ENCODE measurements at places on chromosomes 6 and 20.

DNA sequence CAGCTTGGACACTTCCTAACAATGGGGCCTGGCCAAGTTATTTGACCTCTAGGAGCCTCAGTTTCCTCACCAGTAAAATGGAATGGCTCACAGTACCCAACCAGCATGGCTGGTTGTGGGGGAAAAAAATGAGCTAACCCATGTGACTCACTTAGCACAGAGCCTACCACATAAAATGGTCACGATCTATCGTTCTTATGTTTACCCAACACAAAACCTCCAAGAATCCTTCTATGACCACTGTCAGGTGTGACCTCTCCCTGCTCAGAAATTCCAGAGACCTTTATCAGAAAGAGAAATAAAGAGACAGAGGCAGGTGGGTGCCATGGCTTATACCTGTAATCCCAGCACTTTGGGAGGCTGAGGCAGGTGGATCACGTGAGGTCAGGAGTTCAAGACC, 39.4 kb downstream of the BPIFB1 start:
- DNase-seq: no peak

GRCh38 chr20:54557806-54558590, 82.6 kb downstream of the DOK5 start:
- no peak for DNase-seq

GRCh38 chr6:150499882-150500312, 99.8 kb upstream of the PLEKHG1 start:
- DNase-seq: no peak

DNA sequence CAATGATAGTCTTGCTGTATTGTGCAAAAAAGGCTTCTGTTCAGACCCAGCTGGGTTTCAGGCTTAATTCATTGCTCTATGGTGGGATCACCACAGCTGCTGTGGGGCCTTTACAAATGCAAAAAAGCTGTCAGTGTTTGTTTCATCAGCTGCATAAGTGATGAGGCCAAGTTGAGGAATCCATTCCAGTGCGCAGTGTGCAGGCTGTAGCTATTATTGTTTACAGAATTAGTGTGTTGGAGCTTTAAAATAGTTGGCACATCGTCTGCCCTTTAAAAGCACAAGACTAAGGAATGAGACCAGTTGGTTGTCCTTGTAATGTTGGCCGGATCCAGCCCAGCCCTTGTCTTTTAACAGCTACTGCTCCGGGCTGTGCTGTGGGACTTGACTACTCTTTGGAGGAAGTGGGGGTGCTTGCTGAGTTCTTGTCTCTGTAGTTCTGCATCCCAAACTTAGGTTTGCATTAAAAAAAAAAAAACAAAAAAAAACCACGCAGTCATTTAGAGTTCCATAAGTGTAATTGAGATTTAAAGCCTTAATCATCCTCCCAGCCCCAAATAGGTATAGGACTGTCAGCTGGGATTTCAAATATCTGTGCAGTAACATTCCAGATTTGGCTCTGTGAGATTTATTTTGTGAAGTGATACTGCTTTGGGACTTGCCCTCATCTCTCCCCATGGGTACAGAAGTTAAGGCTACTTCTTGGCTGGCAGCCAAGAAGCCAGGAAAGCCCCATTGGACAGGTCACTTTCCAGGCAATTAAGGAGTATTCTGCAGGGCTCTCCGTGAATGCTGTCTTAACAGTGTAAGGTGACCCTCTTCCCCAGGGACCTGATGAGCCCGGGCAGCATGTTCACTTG, 19.3 kb downstream of the JARID2 start:
- DNase-seq: no peak

GRCh38 chr20:7650086-7650879, 290.0 kb downstream of the HAO1 start:
- DNase-seq: no peak

- no peak for DNase-seq
These were observed 368.2 kb upstream of the SULF2 start for GRCh38 chr20:48153523-48153922.

DNA sequence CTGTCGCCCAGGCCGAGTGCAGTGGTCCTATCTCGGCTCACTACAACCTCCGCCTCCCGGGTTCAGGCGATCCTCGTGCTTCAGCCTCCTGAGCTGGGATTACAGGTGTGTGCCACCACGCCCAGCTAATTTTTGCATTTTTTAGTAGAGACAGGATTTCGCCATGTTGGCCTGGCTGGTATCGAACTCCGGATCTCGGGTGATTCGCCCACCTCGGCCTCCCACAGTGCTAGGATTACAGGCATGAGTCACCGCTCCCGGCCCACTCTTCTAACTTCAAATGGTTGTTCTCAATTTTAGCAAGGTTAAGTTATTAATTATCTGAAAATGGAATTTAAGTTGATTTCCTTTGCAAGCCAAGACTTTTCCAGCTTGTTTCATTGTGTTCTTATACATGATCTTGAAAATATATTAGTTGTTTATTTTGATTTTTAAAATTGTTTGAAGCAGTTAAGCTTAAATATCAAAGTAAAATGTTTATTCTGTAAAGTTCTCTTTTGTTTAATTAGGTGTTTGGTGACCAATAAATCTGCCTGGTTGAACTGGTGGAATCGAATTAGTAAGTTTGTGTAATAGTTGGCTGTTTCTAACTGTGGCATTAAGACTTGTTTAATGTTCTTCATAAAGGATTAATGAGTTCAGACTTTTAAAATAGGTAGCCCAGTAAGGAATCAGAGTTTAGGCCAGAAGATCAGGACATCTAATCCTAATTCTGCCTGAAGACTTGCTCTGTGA, 2.3 kb downstream of the PM20D2 start:
- peak; percentile 15 for DNase-seq

GRCh38 chr6:53464927-53465460, 79.9 kb downstream of the GCLC start:
- no peak for DNase-seq

DNA sequence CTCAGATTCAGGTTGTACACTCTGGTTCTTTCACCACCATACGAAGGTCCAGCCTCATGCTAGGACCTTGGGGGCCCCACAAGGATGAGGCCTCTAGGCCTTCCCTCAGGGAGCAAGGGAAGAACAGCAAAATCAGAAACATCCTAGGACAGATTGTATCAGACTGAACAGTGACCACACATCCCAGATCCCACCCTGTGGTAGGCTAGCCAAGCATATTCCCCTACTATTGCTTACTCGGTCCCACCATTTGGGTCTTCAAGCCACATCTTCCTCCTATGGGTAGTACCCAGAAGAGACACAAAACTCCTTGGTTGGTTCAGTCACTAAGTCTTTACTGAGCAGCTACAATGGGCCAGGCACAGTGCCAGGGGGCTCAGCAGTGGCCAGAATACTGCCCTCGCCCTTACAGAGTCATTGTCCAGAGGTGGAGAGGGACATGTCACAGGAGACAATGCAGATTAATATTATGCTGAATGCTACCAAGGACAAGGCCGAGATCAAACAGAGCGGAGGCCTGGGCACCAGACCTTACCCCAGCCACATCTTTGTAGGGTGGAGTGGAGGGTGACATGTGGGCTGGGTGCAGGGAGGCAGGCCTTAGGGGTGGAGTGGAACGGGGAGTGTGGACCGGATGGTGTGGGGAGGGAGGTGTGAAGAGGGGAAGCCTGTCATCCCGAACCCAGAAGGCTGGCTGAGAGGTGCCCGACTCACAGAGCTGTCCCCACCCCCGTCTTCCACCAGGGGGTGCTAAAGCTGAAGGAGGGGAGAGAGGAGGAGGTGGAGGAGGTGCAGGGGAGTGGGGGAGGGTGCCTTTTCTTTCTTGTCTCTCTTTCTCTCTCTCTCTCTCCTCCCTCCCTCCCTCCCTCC, 6.8 kb upstream of the MAPK13 start:
- DNase-seq: peak; percentile 90

DNA sequence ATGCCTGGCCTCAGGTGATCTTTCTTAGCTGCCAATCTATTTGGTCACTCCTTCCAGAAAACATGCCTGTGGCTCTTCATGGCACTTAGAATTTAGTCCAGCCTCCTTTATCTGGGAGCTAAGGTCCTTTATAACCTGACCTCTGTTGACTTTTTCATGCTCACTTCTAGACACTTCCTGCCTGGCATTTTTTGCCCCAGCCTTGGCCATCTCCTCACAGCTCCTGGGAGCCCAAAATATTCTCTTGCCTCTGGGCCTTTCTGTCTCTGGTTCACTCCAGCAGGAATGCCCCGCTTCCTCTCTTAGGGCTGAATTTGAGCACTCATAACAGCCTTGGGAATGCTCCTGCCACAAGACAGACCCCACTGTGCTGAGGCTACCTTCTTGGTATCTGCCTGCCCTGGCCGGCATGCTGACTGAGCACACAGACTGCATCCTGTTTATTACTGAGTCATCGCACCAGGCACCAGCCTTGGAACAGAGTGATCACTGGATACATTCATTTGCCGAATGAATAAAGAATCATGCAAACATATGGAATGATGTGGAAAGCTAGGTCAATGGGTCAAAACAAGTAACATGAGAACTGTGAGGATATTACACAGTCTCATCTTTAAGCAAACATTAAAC, 5.8 kb upstream of the EEF1E1 start:
- DNase-seq: no peak

DNA sequence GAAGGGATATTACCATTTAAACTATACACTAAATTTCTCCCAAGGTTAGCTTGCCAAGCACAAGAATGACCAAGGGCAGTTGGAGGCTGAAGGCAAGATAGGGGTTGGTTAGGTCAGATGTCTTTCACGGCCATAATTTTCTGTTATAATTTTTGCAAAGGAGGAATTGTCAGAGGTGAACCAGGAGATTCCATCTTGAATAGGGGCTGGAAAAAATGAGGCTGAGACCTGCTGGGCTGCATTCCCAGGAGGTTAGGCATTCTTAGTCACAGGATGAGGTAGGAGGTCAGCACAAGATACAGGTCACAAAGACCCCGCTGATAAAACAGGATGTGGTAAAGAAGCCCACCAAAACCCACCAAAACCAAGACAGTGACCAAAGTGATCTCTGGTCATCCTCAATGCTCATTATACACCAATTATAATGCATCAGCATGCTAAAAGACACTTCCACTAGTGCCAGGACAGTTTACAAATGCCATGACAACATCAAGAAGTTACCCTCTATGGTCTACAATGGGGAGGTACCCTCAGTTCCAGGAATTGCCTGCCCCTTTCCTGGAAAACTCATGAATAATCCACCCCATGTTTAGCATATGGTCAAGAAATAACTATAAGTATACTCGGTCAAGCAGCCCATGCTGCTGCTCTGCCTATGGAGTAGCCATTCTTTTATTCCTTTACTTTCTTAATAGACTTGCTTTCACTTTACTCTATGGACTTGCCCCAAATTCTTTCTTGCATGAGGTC, 371.8 kb upstream of the SULF2 start:
- DNase-seq: no peak

DNA sequence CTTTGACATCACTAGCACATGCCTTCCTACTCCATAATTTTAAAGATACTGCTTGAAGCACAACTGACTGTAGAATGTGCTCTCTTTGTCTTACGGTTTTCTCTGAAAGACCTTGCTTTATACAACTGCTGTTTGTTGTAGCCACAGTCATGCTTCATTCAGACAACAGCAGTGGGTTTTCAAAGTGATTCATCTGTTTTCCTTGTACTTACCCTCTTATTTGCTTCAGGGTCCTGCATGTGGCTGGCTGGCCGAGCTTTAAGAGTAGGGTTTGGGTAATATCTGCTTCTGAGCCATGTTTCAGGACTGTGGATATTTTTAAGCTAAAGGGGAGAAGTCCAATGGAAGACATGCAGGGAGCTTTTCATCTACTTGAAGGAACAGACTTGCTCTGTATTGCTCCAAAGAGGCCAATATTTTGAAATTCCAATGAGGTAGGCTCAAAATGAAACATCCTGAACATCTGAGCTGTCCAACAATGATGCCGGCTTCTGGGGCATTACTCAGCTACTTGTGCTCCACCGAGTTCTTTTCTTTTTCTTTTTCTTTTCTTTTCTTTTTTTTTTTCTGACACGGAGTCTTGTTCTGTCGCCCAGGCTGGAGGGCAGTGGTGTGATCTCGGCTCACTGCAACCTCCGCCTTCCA, 160.2 kb upstream of the SGK1 start:
- DNase-seq: no peak

GRCh38 chr20:49993301-49993751, 10.5 kb downstream of the SNAI1 start:
- DNase-seq: no peak

DNA sequence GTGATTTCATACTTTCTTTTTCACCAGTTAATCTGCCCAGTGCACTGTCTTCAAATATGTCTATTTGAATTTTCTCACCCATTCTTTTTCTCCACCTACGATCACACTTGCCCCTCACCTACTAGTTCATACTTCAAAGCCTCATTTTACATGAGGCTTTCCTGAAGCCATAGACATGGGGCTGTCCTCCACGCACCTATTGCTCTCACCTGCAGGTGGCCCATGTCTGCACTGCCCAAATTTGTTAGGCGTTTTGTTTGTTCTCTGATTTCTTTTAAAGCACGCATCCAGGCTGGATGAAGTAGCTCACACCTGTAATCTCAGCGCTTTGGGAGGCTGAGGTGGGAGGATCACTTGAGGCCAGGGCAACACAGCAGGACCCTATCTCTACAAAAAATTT, 106.8 kb upstream of the RIPOR2 start:
- no peak for DNase-seq

DNA sequence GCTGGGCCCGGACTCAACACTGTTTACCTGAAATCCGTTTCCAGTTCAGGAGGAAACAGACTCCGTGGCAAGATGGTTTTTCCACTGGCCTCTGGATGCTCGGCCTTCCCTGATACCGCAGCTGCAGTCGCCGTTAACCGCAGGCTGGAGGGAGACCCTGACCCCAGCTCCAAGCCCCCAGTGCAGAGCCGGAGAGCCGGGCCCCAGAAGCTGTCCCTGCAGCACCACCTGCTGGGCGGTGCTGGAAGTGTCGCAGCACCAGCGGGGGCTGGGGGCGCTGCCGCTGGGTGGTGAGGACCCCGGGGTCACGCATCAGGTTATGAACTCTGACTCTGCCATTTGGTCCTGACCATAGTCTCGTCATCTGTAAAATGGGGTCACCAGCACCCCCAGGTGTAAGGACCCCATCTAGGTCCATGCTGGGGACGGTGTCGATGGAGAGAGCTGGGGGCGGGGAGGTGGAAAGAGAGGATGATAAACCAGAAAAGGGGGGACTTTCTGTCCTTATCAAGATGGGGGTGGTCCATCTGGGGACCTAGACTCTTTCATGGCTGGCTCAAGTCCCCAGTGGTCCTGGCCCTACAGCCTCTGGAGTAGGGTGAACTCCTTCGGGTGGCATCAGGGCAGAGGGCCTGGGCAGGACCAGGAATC, 20.8 kb upstream of the CHRNA4 start:
- DNase-seq: peak; percentile 19

DNA sequence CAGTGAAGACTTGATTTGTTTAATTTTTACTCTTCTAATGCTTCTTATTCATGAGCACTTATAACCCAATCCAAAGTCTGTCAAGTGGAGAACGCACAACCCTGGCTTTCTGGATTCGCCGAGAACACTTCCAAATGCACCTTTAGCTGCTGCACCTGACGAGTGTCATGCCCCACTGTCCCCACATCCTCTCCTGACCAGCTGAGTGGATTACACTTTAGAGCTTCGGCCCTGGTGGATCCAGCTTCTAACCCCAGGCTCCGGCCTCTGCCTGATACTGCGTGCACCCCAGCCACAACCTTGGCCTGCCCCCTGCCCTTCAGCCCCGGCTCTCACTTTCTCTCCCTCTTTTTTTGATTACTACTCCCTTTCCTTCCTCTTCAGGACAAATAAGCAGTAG, 258.8 kb downstream of the TMEM242 start:
- DNase-seq: no peak

- no peak for DNase-seq
These were observed 151.4 kb upstream of the LAMA2 start for GRCh38 chr6:128731249-128732165.
